T-helper 22 cell (primary cell): ENCODE measurements at places on chromosomes 13 and 19.

GRCh38 chr13:27403203-27403678, 21.2 kb upstream of the GTF3A start:
- no peak for DNase-seq

GRCh38 chr19:7197119-7197759, 97.0 kb downstream of the INSR start:
- peak; percentile 69 for DNase-seq

DNA sequence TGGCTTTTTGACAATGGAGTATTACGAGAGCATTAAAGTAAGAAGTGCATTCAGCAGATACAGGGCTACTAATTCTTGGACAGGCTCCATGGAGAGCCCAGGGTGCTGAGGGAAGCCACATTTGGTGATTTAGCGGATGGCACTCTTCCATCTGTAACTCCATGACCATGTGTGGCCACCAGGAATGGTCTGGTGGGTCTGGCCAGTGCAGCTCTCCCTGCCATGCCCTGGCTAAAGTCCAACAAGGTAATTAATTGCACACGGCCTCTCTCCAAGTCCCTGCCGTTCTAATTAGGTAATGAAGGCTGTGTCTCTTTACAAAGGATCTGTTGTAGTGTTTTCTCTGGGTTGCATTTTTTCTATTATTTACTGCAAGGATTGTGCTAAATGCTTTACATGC, 4.3 kb upstream of the ZFR2 start:
- DNase-seq: no peak

- no peak for DNase-seq
These were observed 19.3 kb upstream of the TINCR start for GRCh38 chr19:5587071-5587455.

- DNase-seq: no peak
These were observed 763.1 kb upstream of the SLITRK1 start for GRCh38 chr13:84645196-84646012.

GRCh38 chr19:36246006-36246481, 31.1 kb downstream of the ZNF146 start:
- DNase-seq: no peak

DNA sequence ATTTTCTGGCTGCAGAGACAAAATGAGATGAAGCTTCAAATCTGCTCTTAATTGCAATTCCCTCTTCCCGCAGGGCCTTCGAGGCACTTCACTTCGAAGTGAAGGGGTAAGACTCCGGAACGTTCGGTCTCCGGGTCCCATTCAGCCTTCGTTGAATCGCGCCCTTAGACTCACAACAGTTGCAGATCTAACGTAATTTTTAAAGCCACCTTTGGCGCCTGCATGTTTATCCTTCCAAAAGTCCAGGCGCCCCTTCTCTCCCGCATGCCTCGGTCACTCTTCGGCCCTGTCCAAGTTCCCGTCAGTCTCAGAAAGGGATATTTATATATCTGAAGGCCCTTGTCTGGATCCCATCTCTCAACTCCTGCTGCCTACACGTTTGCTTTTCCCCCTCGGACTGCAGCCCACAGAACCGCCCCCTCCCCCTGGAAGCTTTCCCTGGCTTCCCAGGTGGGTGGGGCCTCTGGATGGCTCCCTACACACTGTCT, 915 bp upstream of the KCTD12 start:
- DNase-seq: no peak

DNA sequence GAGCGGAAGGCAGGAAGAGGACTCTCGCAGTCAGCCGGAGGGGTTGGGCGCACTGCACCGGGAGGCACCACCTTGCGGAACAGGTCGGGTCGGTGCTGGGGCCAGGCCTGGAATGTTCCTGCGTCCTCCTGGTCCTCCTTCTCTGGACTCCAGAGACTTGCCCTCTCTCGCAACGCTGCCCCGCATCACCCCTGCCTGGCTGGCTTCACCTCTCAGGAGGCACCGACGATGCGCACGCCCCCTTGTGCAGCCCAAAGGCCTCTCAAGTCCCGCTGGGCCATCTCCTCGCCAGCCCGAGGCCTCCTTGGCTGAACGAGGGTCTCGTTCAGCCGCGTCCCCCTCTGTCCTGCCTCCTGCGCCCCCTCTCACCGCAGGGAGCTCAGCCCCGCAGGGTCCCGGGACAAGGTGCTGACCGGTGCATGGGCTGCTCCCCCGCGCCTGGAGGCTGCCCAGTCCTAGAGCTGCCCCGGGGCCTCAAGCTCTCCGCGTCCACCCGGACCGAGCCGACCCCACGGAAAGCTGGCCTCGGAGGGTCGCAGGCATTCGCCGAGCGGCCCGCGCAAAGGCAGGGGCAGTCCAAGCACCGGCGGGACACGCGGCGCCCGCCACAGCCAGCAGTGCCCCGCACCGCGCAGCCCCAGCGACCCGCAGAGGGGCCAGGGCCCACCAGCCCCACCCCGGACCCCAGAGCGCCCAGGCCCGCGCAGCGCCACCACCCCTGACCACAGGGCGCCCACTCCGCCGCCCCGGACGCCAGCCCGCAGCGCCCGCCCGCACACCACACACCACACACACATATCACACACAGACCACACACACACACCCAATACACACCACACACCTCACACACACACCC, 133.8 kb downstream of the CRYL1 start:
- no peak for DNase-seq

GRCh38 chr13:48266701-48267639, 34.0 kb downstream of the ITM2B start:
- no peak for DNase-seq

DNA sequence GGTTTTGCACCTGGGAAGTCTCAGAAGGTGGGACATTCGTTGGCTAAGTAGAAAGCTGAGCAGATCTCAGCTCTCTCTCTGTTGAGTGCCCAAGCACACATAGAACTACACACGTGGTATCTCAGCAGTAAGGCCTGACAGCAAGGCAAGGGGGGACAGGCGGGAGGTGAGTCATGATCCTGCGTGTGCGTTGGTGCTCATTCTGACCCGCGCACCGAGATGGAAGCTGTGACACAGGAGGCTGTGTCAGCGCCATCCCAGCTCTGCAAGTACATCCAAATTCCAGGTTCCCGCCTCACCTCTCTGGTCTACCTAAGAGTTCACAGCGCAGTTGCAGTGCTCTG, 135.7 kb downstream of the USP12 start:
- DNase-seq: no peak

- DNase-seq: no peak
These were observed 216.8 kb downstream of the TEX29 start for GRCh38 chr13:111537115-111537728.

DNA sequence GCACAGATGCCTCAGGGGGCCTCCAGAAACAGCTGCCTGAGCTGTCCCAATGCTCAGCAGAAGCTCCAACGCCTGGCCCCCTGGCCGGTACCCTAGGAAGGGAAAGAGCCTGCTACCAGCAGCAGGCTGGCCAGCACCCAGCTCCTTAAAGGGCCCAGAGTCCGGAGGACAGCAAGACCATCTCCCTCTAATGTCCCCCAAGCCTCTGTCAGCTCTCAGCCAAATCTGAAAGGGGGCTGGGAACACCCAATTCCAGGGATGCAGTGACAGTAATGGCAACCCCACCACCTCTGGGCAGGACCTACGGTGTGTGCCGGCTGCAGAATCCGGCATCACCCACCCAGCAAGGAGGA, 4.2 kb downstream of the PPP6R1 start:
- no peak for DNase-seq

DNA sequence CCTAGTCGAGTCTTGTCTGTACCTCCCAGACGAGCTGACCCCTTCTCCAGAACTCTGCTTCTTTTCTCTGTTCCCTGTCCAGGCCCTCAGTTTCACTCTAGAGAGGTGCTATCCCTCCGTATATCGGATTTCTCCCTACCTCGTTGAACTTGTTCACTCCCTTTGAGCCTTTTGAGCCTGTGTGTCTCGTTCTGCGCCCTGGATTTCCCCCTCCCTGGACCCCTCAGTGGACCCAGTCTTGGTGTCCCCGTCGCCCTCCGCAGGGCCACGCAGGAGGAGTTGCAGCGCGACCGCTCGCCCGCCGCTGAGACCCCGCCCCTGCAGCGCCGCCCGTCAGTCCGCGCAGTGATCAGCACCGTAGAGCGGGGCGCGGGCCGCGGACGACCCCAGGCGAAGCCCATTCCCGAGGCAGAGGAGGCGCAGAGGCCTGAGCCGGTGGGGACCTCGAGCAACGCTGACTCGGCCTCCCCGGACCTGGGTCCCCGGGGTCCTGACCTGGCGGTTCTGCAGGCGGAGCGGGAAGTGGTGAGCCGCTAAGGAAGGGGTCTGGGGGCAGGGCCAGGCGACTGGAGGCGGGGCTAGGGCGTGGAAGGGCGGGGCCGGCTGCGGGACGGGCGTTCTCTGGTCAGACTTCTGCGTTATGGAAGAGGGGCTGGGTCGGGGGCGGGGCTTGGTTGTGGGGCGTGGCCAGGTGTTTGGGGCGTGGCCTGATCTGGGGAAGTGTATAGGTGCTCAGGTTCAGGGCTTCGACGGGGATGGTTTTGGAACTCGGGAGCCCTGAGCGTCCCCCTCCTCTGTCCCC, 5.5 kb downstream of the EPS8L1 start:
- peak; percentile 79 for DNase-seq

DNA sequence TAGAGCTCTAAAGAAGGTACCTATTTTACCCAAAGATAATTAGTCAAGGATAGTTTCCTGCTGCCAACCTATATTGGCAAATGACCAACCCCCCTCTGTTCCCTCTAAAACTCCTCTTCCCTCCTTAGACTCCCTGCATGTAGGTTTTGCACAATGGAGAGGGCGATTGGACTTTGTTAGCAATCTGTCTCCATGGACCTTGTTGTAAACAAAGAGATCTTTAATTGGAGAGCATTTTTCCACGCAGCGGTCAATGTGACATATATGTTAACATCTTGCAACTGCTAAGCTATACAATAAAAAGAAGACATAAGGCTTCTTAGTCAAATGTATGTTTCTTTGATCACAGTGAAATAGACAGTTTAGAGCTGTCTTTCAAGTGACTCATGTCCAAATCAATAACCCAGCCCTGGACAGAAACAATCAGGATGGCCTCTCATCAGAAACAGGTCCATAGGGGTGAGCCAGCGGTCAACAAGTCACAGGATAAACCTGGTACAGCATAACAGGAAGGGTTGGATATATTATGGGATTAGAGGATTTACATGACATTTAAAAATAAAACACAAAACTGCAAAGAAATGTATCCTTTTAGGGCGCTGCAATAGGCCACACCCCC, 69.7 kb upstream of the UBL3 start:
- DNase-seq: no peak

GRCh38 chr19:8085598-8086408, 33.2 kb downstream of the CCL25 start:
- no peak for DNase-seq
